Stimulated activated CD4-positive, alpha-beta T cell treated with anti-CD3 and anti-CD28 coated beads, Interleukin-4, amount 100 ng/mL, for 1 hour (primary cell): ENCODE measurements at places on chromosomes 5 and 9.

DNA sequence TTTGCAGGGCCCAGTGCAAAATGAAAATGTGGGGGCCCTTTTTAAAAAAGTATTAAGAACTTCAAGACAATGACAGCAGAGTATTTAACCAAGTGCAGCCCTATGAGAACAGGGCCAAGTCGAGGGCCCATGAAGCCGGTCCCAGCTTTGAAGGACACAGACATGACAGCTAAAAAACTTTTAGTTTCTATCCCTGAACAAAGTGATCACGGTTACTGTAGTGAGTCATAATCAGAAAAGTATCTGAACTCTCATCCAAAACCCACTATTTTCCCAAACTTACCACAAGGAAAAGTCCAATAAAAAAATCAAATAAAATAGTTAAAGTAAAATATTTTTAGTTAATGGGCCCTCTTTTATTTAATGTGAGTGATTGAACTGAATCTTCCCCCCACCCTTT, 126.0 kb downstream of the MEF2C start:
- DNase-seq = no peak

- no peak for DNase-seq
Observed at GRCh38 chr9:69877852-69878514, 57.4 kb downstream of the CFAP95 start.

DNA sequence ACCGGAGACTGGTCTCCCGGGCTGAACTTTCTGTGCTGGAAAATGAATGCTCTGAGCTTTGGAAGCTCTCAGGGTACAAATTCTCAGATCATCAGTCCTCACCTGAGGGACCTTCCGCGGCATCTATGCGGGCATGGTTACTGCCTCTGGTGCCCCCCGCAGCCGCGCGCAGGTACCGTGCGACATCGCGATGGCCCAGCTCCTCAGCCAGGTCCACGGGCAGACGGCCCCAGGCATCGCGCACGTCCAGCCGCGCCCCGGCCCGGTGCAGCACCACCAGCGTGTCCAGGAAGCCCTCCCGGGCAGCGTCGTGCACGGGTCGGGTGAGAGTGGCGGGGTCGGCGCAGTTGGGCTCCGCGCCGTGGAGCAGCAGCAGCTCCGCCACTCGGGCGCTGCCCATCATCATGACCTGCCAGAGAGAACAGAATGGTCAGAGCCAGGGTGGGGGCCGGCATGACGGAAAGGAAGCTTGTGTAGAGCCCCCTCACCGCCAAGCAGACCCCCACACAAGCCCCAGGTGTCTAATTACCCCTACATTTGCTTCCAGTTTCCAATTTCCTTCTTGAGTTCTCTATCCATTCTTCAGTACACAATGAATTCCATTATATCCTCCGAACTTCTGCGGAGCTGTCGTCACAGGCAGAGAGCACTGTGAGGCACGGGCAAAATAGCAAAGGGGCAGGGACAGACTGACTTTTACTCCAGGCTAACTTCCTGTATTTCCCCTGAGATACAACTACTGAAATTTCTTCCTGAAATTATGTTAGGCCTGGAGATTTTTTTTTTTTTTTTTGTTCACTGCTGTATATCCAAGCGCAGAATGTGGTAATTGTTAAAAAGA, 23.2 kb downstream of the CDKN2A start:
- DNase-seq = no peak

- no peak for DNase-seq
Observed at GRCh38 chr5:13624283-13625074, 320.0 kb downstream of the DNAH5 start.

DNA sequence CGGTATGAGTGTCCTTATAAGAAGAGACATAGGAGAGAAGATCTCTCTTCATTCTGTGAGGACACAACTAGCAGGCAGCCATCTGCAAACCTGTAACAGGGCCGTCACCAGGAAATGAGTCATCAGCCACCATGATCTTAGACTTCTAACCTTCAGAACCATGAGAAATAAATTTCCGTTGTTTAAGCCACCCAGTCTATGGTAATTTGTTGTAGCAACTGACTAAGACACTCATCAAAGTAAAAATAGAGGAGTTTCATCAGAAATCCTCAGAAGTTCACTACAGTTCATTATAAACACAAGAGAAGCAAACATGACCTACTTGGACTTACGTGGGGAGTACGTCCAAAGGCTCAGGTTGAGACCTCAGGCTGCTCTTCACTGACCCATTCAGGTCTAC, 357.7 kb downstream of the SEMA5A start:
- DNase-seq = no peak

DNA sequence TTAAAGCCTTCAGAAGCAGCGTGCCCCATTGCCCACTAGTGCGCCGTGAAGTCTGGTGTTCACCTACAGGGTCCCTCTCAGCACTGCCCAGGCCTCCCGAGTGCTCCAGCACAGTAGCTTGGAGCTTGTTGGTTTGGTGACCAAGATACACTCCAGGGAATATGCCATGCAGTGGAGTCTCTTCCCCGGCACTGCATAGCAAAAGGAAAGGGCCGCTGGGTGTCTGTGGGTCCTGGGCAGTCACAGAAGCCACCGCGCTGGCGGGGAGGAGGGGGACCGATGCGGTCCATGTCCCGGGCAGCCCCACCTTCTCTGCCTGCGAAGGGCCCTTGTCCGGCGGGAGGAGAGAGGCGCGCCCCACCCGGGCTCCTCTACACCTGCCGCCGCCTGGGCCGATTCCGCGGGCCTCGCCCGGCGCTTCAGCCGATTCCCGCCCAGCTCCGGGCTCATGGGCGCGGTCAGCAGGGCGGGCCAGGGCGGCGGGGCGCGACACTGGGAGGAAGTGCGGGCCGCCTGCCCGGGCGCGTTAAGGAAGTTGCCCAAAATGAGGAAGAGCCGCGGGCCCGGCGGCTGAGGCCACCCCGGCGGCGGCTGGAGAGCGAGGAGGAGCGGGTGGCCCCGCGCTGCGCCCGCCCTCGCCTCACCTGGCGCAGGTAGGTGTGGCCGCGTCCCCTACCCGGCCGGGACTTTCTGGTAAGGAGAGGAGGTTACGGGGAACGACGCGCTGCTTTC, at the start of gene SYK:
TSS of gene SYK (plus strand) at position 579 of the 732 bp plus-strand sequence. CDS start 42,080 bp downstream, outside the sequence.
- no peak for DNase-seq

- no peak for DNase-seq
Observed at GRCh38 chr5:147081311-147081764, 153.5 kb upstream of the STK32A start.

- DNase-seq = no peak
Observed at GRCh38 chr9:89729954-89730530, 125.2 kb downstream of the GADD45G start.

- no peak for DNase-seq
Observed at GRCh38 chr9:85483208-85483607, 258.5 kb downstream of the AGTPBP1 start.

GRCh38 chr5:123083298-123083697, 5.7 kb upstream of the PRDM6 start:
- no peak for DNase-seq

- DNase-seq = no peak
Observed at GRCh38 chr5:153827397-153827796, 211.3 kb downstream of the FAM114A2 start.

- DNase-seq = no peak
Observed at GRCh38 chr5:77356740-77357139, 135.4 kb downstream of the WDR41 start.

DNA sequence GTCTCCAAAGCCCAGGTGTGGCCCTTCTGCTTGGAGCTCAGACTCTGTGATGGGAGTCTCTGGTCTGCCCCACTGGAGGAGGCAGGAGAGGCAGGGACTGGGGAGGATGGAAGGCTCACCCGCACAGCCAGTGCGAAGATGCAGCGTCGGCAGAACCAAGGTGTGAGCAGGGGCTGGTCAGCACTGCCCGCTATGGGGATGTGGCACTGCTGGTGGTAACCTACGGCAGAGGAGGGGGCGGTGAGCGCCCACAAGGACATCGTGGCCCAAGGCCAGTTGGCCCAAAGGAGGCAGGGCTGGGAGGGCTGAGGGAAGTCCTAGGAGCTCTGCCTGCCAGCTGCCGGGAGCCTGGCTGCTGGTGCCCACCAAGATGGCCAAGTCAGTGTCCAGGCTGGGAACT, 7.3 kb downstream of the PHF19 start:
- DNase-seq = no peak

- DNase-seq = no peak
Observed at GRCh38 chr9:125088752-125089151, 54.6 kb downstream of the SCAI start.

- no peak for DNase-seq
Observed at GRCh38 chr5:74953937-74954720, 87.9 kb upstream of the FAM169A start.

DNA sequence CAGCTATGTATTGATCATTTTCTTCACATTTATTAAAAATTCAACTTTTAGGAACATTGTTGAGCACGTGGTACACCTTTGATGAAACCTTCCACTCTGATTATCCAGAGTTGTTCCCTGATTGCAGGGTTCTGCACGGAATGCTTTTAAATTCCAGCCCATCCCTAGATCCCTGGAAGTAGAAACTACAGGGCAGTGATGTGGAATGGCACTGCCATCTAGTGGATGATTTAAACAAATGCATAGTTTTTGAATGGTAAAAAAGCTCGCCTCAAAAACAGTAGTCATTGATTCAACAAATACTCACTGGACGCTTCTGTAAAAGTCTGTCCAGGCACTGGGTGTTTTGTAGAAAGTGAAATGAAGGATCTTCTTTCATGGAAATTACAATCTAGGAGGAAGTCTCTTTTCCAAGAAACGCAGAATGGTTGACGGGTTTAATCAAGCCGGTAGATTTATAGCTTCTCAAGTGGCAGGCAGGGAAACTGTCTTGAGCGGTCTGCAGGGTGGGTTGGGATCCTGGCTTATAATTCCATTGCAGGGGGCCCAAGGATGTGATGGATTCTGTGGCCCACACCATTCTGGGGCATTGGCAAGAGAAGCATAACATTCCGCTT, 118.4 kb downstream of the ARHGAP26 start:
- DNase-seq = no peak
